BE2C (cell line): ENCODE measurements at places on chromosomes 2 and 18.

GRCh38 chr2:116133381-116133942 is 1681.0 kb upstream of the DDX18 start:
- DNase-seq: no peak

DNA sequence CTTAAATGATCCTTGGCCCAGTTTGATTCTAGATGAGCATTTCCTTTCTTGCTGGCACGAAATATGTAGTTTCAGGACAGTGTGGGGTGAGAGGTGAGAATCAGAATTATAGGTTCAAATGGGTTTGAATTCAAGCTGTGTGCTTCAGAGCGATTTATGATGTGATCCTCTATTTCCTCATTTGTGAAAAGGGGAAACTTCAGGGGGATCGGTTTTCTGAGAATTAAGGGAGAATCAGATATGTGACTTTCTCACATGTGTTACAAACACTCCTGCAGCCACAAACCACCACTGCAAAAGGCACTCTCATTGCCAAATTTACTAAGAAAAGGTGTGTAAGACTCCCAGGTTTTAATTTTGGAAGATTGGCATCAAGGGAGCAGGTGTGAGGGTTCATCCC is 24.4 kb downstream of the HK2 start:
- DNase-seq: no peak

DNA sequence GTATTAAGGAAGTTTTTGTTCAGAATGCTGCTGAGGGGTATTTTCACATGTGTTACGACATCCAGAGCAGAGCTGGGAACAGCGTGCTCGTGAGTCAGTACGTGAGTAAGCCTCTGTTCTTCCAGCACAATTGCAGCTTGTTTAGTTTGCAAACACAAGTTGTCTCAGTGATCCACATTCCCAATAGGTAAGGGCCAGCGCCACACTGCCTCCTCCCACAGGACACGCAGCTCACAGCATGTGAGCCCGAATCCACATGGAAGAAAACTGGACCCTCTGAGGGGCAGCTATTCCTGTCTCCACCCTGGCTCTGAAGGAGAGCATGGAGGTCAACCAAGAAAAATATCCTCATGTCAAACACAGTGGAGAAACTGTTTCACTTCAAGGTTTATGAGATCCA is 173.9 kb upstream of the PID1 start:
- no peak for DNase-seq

DNA sequence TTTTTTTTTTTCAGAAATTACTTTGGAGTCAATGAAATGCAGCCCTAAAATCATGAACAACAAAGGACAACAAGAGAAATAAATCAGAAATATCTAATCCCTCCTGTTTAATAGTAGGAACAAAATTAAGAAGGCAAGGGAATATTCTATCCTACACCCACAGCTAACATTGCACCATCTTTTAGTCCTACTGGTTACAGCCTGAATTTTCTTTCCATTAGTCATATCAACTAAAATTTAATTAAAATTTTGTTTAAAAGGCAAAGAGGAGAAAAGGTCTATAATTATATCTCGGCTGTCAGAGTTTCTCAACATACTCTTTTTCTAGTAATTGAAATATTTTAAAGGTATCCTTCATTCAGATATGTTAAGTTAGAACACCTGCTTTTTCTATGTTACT is 61.9 kb downstream of the DTNA start:
- no peak for DNase-seq

- DNase-seq: no peak
These were observed 55.5 kb upstream of the ACVR2A start for GRCh38 chr2:147789287-147789686.

DNA sequence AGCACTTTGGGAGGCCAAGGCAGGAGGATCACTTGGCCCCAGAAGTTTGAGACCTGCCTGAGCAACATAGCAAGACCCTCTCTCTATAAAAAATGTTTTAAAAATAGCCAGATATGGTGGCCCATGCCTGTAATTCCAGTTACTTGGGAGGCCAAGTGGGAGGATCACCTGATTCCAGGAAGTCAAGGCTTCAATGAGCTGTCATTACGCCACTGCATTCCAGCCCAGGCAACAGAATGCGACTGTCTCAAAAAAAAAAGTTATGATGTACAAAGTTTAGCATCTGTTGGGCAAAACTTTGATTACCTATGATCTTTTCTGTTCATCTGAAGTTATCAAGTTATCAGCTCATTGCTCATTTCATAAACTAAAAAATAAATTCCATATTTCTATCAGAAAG is 504.1 kb upstream of the PKDCC start:
- DNase-seq: no peak

GRCh38 chr2:189267491-189267890 is 87.9 kb upstream of the COL5A2 start:
- DNase-seq: no peak

GRCh38 chr2:188851826-188852225 is 122.3 kb upstream of the COL3A1 start:
- DNase-seq: no peak

- DNase-seq: no peak
These were observed 18.5 kb downstream of the KCMF1 start for GRCh38 chr2:84989422-84989821.

DNA sequence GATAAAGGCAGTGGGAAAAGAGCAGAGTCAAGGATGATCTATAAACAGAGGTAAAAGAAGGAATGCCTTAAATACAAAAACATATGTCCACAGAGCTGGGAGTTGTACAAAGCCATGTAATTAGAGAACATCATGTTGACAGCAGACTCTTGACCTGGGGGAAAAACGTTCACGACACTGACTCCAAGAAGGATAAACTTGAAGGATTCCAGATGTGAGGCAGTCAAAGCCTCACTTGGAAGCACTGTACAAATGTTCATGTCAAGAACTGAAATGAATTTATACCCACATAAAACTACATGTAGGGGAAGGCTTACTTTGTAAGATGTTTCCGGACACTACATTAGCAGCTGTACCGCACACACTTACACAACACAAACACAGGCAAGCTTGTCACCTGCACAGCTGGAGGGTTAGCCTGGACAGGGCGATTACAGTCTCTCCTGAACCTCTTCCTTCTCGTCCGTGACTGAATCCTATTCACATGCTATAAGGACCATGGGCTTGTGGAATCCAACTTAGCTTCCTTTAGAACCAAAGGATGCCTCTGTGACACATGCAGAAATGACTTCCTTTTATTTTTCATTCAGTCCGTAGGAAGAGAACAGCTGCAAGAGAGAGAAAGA is 88.6 kb downstream of the SH3YL1 start:
- DNase-seq: no peak

DNA sequence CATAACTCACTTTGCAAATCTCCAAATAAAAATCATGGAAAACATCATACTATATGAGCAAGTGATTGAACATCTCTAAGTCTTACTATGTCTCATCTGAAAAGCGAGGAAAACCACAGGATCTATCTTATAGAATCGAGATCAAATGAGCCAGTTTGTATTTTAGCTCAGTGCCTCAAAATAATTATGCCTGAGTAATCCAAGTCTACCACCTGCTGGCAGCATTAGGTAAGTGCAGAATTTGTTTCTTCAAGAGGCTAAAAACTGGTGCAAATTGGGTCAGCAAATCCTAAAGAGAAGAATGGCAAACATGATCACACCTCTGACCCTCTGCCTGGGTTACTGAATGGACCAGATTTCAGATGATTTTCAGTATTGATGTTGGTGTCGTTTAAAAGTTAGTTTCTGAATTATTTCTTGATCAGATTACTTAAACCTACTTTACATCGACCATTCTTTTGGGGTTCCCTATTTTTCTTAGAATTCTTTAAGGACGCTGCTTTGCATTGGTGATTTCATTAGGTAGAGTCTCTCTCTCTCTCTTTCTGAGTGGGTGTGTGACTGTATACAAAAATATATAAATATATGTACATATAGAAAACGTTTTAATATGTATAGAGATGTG is 12.7 kb upstream of the FHOD3 start:
- peak; percentile 19 for DNase-seq

DNA sequence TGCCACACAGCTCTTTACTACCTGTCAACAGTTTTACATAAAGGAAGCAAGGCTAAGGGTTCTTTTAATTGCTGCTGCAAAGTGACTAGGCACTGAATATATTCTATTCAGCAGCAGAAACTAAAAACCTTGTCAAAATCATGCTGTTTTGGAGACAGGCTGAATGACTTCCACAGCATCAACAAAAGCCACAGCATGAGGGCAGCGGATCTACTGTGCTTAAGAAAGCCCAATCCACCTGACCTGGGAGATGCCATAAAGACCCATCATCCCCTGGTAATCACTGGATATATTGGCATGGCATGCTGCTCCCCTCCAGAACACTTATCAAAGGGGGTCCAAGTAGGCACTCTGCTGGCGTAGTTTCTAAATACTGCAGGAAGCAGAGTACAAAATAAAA is 715.1 kb upstream of the SLC8A1 start:
- no peak for DNase-seq

- no peak for DNase-seq
These were observed 26.4 kb downstream of the HDLBP start for GRCh38 chr2:241289053-241289452.

DNA sequence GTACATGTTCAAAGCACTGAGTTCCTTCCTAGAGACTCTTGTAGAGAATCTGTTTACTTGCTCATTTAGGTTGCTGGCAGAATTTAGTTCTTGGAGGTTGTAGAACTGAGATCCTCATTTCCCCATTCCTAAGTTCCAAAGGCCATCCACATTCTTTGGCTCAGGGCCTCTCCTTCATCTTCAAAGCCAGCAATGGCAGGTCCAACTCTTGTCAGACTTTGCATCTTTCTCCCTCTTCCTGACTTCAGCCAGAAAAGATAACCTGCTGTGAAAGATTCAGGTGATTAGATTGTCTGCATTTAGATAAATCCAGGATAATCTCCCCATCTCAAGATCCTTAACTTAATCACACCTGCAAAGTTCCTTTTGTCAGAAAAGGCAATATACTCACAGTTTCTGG is 51.1 kb downstream of the SOCS6 start:
- no peak for DNase-seq

- DNase-seq: peak; percentile 54
These were observed 60.4 kb downstream of the FAM161A start for GRCh38 chr2:61793389-61793836.

- no peak for DNase-seq
These were observed 30.2 kb upstream of the LONRF2 start for GRCh38 chr2:100352521-100352920.

GRCh38 chr2:141534666-141535362 is 596.0 kb downstream of the LRP1B start:
- no peak for DNase-seq

DNA sequence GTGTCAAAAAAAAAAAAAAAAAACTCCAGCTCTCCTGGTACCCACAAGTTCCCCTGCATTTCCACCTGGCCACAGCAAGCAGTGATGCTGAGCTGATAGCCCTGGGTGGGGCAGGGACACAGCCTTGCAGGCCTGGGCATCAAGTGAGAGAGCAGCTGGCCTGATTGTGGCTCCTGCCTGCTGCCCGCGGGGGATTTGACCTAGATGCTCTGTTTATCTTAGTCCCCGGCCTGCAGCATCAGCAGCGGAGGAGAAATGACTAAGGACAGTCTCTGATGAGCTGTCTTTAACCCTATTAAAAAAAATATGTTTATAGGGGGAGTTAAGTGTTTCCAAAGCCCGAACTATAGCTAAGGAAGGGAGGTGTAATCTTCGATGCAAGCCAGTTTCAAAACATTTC is 102.6 kb downstream of the MTCL1 start:
- DNase-seq: peak; percentile 72

DNA sequence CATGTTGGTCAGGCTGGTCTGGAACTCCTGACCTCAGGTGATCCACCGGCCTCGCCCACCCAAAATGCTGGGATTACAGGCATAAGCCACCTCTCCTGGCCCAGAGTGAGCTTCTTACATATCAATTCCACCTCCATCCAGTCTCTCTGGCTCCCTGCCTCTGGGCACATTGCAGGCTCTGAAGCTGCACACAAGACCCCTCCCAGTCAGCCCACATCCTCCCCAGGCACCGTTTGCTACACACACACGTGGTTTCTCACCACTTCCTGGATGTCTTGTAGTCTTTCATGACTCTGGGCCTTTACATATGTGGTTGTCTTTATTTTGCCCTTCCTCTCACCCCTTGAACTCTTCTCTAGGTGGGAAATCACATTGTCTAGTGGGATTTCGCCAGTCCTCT is 64.0 kb upstream of the CABLES1 start:
- no peak for DNase-seq

GRCh38 chr2:185676316-185676715 is 62.3 kb upstream of the FSIP2 start:
- DNase-seq: no peak

- no peak for DNase-seq
These were observed 55.0 kb downstream of the INPP5D start for GRCh38 chr2:233115121-233115520.

GRCh38 chr2:55302241-55302640 is 33.2 kb upstream of the MTIF2 start:
- DNase-seq: no peak

DNA sequence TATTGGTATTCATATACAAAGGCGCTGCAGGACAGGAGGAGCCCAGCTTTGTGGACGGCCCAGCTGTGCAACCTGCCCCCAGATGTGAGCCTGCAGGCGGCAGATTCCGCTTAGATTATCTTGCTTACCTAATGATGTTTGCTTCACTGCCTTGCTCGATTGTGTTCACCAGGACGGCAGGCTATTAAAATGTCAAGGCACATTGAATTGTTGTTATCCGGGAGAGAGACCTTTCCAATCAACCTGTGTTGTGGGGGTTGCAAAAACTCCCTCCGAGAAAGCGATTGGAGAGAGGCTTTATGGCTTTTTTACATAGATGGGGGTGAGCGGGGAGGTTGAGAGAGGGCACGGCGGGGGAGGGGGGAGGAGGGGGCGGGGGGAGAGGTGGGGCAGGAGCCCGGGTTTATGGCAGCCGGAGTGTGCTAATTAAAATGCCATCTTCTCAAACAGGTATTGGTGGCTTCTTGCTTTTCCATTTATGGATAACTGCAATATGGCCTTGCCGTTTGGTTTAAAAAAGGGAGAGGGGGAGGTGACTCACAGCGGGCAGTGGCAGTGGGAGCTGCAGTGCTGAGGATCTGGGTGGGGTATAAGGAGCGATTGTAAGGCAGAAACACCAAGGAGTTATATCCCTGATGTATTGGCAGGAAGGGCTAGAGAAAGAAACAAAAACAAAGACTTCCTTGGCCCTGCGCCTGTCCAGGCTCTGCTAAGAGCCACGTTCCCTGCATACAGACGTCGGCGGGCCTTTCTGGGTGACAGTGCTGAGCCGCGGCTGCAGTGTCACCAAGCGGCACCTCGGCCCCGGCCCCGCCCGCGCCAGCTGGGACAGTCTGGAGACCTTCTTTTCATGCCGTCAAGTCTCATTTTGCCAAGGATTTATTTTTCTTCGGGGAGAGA is 97.2 kb downstream of the INSIG2 start:
- DNase-seq: peak; percentile 26

- no peak for DNase-seq
These were observed 33.2 kb upstream of the YES1 start for GRCh38 chr18:845152-845819.

DNA sequence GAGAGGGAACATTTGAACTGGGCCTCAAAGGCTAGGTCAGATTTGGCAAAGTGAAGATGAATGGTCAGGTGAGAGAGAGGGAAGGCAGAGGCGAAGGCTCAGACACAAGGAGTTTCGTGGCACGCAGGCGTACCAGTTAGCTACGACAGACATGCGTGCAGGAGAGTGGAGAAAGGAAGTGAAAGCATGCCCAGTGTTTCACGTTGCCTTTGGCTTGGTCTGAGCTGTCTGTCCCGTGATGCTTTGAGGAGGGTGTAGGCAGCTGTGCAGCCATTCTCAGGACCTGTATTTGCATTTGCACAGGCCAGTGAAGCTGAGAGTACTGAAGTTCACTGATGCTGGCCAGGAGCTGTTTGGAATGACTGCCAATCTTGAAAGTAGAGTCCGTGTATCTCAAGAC is 69.5 kb downstream of the HNRNPLL start:
- DNase-seq: no peak
